ENCODE measurements at places on chromosomes 12 and 14.

- no peak for DNase-seq
These were observed 4.0 kb downstream of the KTN1 start for GRCh38 chr14:55583942-55584468.

GRCh38 chr12:12483438-12483837, 79.2 kb downstream of the DUSP16 start:
- no peak for DNase-seq

- DNase-seq: no peak
These were observed 200.2 kb upstream of the RBM19 start for GRCh38 chr12:114166362-114166761.

DNA sequence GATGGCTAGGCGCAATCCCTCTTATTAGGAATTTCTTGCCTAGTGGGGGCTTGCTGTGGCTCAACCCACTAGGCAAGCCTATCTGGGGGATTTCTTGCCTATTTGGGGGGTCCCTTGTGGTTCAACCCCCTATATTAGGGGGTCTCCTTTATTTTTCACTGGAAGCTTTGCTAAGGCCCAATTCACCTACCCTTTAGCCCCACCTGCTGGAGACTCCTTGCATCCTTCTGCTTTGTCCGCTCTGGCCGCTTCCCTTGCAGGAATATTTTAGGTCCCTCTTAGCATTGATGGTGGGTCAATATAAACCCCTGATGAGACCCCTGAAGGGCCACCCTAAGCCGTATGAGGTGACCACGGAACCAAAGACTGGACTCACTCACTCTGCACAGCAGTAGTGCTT, 1552.1 kb downstream of the AACS start:
- DNase-seq: no peak

GRCh38 chr12:71335151-71335962, 104.2 kb upstream of the LGR5 start:
- DNase-seq: no peak

- DNase-seq: no peak
These were observed 105.0 kb upstream of the METAP2 start for GRCh38 chr12:95368931-95369330.

GRCh38 chr14:32991691-32992090, 53.0 kb downstream of the NPAS3 start:
- no peak for DNase-seq

DNA sequence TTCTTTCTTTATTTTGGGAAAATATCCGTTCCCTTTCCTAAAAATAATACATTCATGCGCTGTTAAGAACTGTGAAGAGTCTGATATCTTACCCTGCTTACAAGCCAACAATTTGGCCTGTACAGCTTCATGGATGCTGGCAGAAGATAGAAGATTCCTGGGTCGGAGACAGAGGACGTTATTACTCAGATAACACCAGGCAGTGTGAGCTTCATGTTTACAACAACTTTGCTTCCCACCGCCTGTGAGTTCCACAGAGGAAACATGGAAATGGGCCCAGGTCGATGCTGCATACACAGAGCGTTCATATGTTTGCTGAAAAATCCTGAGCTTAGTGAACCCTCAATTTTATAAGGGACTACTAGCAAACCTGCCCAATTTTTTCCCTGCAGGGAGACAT, 705.6 kb upstream of the SEL1L start:
- DNase-seq: no peak

GRCh38 chr14:64444140-64444539, 21.2 kb upstream of the AKAP5 start:
- no peak for DNase-seq
